ENCODE measurements at places on chromosomes 1 and 21.
A peak's percentile ranks its signal among the peaks of the same experiment; 100 is the strongest.

DNA sequence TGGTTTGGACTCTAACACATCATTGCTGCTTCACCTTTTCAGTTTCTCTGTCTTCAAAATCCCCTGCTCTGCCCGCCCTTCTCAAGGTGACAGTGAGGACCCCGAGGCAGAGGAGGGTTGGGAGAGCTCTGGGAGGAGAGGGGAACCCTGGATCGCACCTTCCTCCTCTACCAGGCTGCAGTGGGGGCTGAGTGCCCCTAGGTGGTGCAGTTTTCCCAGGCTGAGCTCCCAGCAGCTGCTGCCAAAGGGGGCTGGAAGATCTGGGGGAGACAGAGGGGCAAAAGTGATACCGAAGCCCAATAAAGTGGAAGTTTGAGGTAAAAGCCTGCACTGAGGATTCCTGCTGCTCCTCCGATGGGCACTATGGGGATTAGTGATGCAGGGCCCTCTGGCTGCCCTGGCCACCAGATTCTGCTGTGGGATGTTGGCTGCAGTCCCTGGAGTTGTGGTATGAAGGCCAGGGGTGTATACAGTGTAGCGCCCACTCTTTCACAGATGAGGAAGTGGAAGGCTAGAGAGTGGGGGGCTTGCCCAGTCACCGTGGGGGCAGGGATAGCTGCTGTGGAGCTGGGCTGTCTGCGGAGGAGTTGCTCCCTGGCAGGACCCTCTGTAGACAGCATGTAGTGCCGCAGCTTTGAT lies 40.7 kb upstream of the SCMH1 start:
- DNase-seq, result no peak

- DNase-seq, result peak; percentile 86
These were observed 102.5 kb upstream of the TARDBP start for GRCh38 chr1:10909697-10910680.

DNA sequence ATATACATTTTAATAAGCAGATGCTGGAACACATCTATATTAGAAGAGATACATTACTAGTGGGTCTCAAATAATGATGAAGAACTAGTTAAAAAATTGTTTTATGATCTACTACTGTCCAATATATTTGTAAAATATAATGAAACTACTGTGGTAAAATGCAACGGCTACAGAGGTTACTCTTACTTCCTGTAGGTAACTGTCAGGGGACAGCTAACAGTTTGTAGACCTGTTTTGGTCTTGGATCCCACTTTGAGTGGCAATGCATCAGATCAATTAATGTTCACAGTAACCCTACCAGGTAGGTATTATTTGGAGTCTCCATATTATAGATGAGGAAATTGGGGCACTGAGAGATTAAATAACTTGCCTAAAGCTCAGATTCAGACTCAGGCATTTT lies 26.7 kb upstream of the MYSM1 start:
- no peak for DNase-seq

GRCh38 chr1:223715604-223716172 lies 3.3 kb downstream of the CAPN2 start:
- DNase-seq, result no peak

GRCh38 chr1:29754573-29755375 lies 518.5 kb downstream of the PTPRU start:
- DNase-seq, result peak; percentile 7

DNA sequence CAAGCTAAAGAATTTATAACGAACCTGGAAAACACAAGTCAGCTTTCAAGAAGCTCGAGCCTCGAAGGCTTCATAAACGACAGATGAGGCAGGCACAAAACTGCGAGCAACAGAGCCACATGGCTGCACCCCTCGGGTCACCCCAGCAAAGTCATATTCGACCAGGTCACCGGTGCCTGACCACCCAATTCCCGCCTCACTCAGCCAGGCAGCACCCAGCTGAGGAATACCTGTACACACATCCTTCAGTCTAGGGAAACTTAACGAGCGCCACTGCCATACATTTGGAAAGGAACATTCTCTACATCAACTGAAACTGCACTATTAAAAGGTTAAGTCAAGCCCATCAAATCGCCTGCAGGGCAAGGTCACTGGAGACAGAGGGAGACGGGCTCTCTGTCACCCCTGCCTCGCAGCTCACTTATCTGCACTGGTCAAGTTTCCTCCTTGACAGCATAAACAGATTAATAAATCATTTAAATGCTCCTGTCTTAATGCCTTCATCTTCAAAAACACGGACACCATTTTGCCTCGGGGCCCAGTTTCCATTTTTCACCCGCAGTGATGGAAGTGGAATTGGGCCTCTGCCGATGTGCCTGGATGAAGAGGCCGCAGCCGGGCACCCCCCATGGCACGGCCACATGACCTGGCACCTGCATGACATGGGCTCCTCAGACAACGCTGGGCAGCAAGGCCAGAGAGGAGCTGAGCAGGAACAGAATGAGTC lies 20.6 kb downstream of the NPHP4 start:
- DNase-seq, result no peak

DNA sequence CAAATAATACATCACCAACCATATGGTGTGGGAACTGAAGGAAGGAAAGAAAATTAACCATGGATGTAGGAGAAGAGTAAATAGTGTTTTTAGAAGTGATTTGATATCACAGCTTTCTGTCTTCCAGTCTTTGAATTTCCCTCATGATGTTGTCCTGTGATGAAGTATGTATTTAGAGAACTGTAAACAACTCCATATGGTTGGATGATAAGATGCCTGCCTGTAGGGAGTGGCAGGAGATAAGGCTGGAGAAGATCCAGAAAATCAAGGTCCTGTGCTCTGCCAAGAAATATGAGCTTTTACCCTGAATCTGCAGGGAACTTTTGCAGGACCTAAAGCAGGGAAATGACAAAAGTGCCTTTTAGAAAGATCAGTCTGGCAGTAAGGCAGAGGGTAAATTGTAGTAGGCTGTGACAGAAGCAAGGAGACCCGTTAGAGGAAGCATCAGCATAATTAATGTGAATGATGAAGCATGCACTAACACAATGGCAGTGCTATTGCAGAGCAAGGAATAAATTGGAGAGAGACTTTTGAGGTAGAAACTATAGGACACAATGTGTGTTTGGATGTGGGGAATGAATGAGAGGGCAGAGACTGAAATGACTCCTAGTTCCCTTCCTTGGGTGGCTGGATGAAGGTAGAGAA lies 21.9 kb downstream of the CEPT1 start:
- no peak for DNase-seq

Measured in stimulated activated effector memory CD8-positive, alpha-beta T cell treated with anti-CD3 and anti-CD28 coated beads, Interleukin-12 subunit alpha, Interleukin-12 subunit beta, amount 100 ng/mL, for 72 hours (primary cell).